MG63 (cell line): ENCODE measurements at places on chromosomes 5 and 9. TPM values are rescaled to one million over a fixed set of nuclear protein-coding genes. Genes with fewer than 3 reads are reported as not detected.

DNA sequence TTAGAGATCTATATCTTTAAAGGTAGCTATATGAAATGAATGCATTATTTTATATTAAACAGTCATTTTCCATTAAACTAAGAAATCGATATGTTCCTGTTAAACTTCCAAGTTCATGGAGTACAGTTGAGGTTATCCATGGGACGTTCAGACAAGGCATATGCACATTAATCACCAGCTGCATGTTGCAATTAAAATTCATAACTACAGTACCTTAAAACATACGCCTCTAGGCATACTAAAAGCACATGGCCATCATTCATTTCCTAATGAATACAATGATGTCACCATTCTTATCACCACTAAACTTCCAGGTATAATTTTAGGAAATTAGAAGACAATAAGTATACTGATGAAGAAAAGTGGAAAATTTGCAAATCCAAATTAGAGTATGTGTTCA, 174.3 kb downstream of the CDH12 start:
- no peak for DNase-seq

The PCDHA4 gene
- total RNA-seq = not detected in 2 replicates

The SCAMP1 gene
- 20.2 and 31.8 TPM in 2 replicates for total RNA-seq

The TLR4 gene
- total RNA-seq = 3.5 and 3.9 TPM in 2 replicates

DNA sequence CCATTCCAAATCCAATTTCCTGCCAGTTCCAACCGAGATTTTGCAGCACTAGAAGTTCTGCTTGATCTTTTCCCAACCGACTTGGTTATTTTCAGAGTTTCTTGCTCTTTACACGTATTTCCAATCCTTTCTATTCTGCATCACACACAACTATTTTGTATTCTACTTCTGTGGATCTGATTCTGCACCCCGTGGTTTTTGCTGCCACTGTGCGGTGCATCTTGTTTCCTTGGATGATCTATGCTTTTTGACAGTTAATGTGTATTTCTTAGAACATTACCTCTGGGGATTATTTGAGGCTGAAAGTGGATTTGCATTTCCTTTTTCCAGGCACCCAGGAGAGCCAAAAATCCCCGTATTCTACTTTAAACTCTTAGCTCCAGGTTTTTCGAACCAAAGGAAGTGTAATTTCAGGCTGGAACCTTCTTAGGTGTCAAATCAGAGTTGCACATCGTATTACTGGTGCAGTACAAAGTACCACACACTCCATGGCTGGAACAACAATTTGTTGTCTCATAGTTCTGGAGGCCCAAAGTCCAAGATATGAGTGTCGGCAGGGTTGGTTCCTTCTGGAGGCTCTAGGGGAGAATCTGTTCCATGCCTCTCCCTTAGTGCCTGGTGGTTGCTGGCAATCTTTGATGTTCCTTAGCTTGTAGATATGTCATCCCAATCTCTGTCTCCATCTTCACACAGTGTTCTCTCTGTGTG, 14.7 kb upstream of the SARDH start:
- no peak for DNase-seq

GRCh38 chr5:35313291-35313690, 83.0 kb upstream of the PRLR start:
- peak; percentile 48 for DNase-seq

- no peak for DNase-seq
Observed at GRCh38 chr9:72427801-72428200, 62.8 kb upstream of the ZFAND5 start.

DNA sequence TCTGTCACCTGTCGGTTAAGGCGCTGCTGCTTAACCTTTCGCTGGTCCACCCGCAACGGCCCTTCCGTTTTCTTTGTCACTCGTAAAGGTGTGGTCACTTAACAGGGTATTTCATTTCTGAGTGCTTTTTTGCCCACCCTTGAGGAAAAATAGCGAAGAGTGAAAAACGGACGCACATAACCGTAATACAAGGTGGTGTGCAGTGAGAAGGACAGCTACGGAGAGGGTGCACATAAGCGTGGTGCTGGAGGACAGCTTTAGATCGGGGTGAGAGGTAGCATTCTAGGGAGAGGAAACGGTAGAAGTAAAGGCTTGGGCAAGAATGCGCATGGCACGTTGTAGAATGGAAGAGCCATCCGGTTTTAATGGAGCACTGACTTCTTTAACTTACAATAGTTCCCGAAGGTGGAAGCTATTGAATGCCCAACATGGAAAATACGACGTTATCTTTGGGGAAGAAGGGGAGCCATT, 761 bp downstream of the CCT5 start:
- DNase-seq = no peak

The PDE6A gene
- not detected in 2 replicates for total RNA-seq

The EGFLAM gene
- total RNA-seq = not detected in 2 replicates

DNA sequence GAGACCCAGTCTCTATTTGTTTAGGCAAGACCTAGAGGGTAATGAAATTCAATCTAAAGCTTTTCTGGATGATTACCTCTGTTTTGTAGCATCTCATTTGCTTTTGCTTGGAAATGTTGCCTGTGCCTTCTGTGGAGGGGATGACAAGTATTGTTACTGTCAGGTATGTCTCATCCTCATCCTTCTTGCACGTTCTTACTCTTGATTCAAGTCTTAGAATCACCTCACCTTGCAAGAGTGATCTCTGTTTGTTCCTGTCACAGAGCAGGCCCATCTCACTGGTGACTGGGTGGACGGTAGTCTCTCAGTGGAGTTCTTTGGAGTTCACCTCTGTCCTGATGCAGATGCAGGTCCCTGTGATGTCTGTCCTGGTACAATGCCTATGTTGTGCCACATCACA, 33.5 kb downstream of the MCCC2 start:
- DNase-seq = no peak

DNA sequence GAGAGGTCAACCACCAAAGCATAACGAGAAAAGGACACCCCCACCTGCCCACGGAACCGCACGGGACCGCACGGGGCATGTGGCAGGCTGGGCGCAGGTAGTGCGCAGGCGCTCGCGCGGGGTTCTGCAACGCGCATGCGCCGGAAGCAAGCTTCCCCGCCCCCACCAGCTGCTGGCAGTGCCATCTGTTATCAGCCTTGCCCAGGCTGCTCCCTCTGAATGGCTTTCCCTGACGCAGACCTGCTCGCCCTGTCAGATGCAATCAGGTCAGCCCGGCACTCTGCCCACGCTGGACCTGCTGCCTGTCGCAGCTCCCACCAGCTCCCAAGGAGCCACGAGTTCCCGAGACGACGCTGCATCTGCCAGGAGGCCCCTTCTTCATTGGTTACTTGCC, 22.8 kb downstream of the PTCH1 start:
- DNase-seq = no peak

The CCNH gene
- 63.4 and 69.1 TPM in 2 replicates for total RNA-seq

- DNase-seq = no peak
Observed at GRCh38 chr5:130112246-130112645, 208.0 kb downstream of the CHSY3 start.

DNA sequence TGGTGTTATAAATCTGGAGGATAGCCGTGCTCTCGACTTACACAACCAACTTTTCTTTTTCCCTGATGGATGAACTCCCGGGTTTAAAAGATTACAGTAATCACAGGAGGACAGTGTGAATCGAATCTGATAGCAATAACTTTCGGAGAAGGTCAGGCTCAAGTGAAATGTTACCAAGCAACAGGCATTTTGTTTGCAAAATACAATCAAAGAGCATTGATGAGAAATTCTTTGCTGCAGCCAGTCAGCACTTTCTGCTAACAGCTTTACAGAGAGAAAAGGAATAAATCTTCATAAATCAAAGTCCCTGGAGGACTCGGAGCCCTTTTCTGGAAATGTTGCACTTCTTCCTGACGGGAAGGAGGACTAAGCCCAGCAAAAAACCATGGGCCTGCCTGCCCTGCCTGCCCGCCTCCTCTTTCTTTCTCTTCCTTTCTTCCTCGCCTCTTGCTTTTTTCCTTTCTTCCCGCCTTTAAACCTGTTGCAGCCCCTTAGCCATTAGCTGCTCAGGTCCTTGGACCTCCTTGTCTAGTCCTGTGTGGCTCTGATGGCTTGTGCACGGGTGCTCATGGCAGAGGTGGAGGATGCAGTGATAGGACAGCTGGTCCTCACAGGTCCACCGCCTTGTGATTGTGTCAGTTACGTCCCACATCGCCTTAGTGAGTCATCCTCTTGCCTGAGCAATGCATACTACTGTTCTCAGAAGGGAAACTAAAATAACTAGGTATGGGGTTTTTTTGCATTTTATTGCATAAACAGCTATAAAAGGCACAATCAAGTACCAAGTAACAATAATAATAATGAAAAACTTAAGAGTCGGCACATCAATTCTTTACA, 6.2 kb downstream of the DMRT3 start:
- DNase-seq = no peak

The NUDT2 gene
- total RNA-seq = 6.6 and 19.3 TPM in 2 replicates

The NSG2 gene
- not detected in 2 replicates for total RNA-seq

The SLF1 gene
- 8.6 and 16.1 TPM in 2 replicates for total RNA-seq

GRCh38 chr9:95297316-95297715, 20.2 kb downstream of the FANCC start:
- DNase-seq = no peak

The CCL27 gene
- not detected in 2 replicates for total RNA-seq

DNA sequence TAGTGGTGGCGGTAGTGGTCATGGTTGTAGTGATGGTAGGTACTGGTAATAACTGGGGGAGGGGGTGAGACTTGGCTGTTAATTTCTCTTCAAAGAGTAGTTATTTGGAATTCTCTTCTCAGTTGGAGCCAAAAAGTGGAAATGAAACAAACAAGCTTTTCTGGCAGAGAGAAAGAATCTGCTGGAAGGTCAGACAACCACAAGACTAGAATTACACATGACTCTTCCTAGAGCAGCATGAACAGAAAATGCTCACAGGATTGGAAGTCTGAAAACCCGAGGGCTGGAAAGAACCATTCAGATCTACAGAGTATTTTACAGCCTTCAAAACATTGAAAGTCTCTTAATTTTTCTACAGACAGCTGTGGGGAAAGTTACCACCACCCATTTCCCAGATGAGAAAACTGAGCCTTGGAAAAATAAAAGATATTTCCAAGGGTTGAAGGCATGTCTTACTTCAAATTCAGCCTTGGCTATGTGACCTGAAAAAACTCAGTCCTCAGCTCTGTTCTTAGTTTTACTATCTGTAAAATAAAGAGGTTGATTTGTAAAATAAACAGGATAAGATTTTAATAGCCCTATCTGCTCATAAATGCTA, 42.9 kb upstream of the TRIM32 start:
- DNase-seq = no peak

The ARHGEF37 gene
- total RNA-seq = 0.17 and 1.1 TPM in 2 replicates

GRCh38 chr5:102711525-102712385, 43.4 kb upstream of the PAM start:
- no peak for DNase-seq

DNA sequence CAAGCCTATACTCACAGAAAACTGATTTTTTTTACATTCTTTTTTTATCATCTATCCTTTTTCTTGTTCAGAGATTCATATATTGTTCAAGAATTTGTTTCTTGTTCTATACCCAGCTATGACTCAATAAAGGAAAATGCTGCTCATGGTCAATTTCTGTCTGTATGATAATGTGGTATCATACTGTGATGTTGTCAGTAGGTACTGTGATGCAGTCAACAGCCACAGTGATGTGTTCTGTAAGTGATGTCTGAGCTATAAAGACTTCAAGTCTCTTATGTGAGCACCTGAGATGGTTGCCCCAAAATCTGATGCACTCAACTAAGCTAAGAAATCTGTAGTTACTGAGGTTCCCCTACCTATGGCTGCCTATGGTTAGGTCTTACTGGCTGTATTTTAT, 294.2 kb upstream of the GRIN3A start:
- no peak for DNase-seq

The C5orf58 gene
- total RNA-seq = not detected in 2 replicates

DNA sequence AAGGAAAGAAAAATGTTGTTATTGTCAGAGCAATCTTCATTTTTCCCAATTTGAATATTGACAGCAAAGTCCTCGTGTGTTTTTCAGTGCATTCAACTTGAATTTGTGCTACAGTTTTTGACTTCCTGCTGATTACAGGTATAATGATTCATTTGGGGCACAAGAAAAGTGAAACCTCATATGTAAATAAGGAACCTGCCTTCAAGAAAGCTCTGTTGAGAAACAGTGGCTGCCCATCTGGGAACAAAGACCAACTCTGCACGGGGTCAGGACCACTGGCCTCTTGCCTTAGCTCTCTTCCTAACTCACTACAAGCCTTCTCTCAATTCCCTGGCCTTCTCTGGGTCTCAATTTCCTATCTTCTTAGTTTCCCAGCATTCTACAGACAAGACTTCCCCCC, 21.0 kb downstream of the TIMD4 start:
- no peak for DNase-seq

DNA sequence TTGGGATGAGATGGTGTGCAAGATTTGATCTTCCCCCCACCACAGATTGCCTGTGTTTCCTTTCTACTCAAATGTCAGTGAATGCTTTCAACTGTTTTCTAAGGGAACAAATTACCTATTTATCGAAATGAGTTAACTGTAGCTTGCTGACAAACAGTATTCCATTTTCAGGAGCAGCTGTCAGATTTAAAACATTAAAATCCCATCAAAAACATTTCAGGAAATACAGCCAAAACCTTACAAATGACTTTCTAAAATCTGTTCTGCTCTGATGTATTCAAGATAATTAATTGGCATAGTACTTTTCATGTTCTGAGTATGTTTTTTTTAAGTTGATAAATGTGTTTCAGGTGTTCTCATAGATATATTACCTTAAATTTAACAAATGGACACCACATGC, 158.0 kb upstream of the DMRTA1 start:
- DNase-seq = no peak

- no peak for DNase-seq
Observed at GRCh38 chr5:163976696-163977095, 471.3 kb downstream of the MAT2B start.

DNA sequence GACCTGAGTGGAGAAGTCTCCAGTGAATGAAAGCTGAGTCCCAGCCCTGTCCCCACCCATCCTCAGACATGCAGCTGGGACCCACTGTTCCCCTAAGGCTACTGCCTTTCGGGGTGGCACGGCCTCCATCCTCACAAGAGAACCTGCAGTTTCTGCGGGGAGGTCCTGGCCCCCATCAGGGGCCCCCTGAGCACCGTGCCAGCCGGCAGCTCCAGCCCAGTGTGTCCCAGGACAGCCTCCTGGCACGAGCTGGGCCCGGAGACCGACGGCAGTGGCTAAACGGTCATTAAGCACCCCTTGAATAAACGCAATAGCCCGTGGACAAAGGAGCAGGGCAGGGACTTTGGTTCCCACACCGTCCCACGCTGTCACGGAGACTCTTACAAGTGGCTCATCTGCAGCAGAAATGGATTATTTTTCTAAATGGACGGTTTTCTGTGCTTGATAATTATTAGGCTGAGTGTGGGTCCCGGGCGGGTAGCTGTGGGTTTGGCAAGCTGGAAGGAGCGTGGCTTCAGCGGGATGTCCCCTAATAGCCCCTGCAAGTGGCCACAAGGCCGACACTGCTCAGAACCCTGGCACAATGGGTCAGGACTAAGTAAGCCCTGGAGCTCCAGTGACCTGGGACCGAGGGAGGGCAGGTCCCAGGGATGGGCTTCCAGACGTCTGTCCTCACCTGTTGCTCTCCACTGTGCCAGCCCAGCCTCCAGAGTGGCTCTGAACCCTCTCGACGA, 17.4 kb downstream of the FAM78A start:
- no peak for DNase-seq

- DNase-seq = no peak
Observed at GRCh38 chr5:141150224-141150992, 551 bp downstream of the PCDHB6 start.

GRCh38 chr9:69885931-69886330, 65.3 kb downstream of the CFAP95 start:
- no peak for DNase-seq

GRCh38 chr5:107869438-107870115, 198.8 kb upstream of the EFNA5 start:
- DNase-seq = peak; percentile 31

The FOXD4L4 gene
- not detected in 2 replicates for total RNA-seq
